GM12864 (cell line): ENCODE measurements at places on chromosomes 11 and 22.

DNA sequence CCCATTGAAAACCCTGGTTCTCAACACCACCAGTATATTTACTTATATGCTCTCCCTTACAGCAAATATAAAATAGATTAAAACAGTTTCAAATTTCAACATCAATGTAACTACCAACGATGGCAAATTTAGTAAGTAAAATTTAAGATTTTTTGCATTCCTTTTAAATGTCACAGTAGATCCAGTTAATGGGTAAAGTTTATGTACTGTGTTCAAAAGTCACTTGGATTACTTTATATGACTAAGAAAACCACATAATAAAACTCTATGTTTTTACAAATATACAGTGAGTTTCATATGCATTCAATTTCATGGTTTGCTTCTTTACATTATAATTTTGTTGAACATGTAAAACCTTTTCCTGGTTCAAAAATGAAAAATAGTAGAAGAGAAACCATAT is 364.6 kb downstream of the AASDHPPT start:
- DNase-seq, result no peak

DNA sequence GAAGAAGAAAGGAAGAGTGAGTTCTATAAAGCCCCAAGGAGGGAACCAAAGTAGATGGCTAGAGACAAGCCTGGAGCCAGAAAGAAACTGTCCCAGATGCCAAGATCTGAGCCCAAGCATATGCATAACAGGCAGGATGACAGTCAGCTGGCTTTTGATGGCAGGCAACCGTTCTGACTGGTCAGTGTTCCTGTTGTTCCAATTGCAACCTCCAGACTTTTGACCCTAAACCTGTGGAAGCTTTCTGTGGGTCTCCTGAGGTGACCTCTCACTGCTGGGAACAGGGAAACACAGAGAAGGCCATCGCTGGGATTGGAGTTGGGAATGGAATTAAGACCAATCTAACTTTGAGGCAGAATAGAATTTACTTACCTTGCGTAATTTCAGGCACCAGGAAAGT is 21.6 kb upstream of the NNMT start:
- DNase-seq, result no peak

DNA sequence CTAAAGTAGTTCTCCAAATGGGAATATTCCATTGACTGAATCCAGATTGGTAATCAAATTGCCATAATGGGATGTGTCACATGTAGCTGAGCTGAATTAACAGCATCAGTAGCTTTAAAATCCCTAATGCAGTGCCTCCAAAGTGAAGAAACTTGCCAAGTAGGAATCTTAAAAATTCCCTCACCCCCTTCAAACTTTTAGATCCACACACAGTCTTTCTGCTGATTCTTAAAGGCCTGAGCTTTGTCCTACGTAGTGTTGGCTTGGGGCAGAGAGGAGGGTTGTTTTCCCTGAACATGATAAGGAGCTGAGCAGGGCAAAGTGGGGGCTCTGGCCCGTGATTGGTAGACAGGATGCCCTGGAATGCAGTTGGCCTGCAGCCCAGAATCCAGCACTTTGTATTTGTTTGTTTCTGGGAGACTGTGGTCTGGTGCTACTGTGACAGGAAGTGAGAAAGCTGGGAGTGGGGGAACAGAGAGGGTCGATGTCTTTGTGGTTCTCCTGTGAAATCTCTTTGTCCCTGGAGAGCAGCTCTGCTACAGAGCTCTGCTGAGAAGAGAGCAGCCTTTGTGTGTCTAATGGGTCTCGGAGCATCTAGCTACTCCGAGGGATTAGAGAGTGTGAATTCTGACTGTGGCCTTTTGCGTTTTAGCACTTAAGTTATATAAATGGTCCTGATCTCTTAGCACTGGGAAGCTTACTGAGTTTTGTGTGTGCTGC is 16.9 kb downstream of the CTNND1 start:
- no peak for DNase-seq

DNA sequence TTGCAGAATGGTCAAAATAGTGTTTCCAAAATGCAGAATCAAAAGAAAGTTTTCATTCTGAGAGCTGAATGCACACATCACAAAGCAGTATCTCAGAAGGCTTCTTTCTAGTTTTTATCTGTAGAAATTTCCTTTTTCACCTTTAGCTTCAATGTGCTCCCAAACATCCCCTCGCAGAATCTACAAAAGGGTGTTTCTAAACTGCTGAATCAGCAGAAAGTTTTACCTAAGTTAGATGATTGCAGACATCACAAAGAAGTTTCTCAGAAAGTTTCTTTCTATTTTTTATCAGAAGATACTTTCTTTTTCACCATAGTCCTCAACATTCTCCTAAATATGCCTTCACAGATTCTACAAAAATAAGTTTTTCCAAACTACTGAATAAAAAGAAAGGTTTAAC is 239.8 kb downstream of the OR4A5 start:
- no peak for DNase-seq

DNA sequence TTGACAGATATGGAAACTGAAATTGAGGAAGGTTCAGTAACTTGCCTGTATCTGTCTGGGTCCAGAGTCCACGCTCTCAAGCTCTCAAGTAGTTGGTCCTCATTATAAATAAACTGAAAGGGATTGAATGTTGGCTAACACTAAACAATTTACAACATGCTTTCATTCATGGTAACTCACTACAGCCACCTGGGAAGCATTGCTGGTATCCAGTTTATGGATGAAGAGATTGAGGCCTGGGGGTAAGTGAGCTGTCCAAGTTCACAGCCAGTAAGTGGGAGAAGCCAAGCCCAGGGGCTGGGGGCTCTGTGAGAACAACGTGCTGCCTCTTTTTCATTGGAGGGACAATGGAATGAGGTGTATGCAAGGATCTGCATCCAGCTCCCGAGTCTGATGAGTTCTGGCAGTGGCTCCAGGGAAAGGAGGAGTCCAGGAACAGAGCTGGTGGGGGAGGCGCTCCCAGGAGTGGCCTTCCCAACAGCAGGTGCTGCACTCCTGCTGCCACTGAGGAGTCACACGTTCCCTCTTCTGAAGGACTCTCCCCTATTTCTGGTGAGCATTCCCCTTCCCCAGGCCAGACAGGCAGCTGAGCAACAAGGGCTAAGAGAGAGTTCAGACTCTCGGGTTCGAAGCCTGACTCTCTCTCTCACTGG is 175.8 kb downstream of the CSNK2A3 start:
- no peak for DNase-seq

- no peak for DNase-seq
These were observed 15.1 kb downstream of the MTMR2 start for GRCh38 chr11:95908826-95909225.

DNA sequence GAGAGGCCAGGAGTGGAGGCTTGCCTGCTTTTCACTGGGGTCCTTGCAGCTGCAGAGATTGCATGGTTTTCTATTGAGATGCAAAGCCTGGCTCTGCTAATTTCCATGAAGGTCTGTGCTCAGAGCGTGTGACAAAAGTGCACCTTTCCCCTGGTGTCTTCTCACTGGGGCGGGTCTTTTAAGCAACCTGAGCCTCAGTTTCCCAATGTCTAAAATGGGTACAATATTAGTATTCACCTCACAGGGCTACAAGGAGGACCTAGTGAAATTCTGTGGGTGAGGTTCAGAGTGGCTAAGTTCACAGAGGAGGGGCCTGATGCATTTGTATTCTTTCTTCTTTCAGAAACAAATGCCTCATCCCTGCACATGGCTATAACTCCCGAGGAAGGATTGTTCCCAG is 20.3 kb downstream of the PPM1F start:
- no peak for DNase-seq

DNA sequence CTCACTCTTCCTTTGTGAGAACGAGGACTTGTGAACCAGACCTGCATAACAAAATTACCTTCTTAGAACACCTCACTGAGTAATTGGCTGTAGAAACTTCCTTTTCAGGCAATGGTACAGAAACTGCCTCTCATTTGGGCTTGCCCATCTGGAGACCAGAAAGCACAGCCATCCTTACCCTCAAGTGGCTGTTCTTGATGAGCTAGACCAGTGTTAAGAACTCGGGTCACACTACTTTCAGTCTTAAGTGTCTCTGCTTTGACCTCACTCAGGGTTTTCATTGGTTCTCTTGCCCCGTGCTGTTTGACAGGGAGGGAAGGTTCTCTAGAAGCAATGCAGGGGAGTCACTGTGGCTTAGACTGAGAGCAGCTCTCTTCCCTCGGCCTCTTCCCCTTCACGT is 29.3 kb downstream of the NAT10 start:
- DNase-seq, result peak; percentile 55

DNA sequence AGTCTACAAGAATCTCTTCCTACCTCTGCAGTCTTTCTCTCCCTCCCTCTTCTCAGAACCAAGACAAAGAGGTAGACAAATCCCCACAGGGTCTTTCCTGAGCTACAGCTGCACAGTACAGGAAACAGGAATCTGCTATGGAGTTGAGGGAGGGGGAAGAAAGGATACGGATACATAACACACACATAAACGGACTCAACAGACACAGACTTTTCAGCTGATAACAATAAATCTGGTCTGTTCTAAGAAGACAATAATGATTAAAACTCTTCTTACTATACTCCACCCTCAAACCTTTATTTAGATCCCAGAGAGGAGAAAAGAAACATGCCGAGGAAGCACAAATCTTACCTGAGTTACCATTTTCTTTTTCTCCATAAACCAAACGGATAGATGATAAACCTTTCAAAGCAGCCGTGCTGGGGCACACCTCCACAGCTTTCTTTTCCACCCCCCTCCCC is 122.2 kb downstream of the APOL5 start:
- DNase-seq, result no peak

DNA sequence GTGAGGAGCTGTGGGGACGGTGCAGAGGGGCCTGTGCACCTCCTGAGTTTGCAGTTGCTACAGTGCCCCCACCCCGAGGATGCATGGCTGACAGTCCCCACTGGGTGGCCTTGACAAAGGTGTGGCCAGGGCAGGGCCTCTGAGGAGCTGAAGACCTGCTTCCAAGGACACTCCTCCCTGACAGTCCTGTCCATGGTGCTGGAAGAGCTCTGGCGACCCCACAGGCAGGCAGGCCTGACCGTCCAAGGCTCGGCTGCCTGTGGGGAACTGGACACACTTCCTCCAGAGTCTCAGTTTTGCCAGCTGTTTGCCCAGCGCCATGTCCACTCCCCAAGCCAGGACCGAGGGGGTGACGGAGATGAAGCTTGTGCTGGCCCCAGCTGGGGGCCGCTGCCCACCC is 32.7 kb downstream of the BRSK2 start:
- no peak for DNase-seq

- DNase-seq, result no peak
These were observed 1.6 kb downstream of the EFEMP2 start for GRCh38 chr11:65870706-65871681.

DNA sequence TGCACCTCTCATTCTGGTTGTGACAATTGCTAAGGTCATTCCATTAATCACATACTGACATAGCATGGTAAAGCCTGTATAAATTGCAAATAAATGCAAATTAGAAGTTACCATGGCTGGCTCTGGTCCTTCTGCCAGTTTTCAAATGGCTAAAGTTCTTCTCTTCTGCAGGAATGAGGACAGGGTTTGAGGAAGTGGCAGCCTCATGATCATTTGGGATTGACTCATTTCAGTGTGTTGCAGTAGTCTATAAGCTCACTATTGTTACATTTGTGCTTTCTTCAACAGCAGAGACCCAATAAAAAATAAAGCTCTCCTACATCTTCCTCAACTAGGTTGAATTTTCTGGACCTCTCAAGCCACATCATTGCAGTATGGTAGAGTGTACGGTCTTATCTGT is 60.3 kb downstream of the NECTIN1 start:
- no peak for DNase-seq

- DNase-seq, result no peak
These were observed 189.7 kb upstream of the TMEM45B start for GRCh38 chr11:129625930-129626329.

DNA sequence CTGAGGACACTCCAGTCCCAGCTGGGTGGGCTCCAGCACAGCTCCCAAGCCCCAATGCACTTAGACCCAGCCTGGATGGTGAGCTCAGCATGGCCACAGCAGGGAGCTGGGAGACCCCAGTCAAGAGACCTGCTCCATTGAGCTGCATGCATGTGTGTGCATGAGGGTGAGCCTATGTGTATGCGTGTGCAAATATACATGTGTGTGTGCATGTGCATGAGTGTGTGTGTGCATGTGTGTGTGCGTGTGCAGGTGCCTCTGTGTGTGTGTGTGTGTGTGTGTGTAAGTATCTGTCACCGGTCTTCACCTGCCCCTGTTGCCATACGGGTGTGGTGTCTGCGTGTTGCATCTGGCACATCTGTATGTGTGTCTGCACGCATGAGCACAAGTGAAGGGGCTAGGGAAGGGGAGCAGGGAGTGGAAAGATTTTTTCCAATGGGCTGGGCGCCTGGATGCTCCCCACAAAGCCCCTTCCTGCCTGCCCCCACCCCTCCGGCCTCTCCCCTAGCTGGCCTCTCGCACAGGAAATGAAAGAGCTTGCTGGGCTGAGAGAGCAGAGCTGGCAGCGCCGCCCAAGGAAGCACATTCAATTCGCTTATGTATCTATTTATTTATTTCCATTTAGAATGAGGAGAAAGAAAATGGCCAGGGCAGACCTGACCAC is 4.1 kb downstream of the TSPAN32 start:
- DNase-seq, result no peak

GRCh38 chr11:120235024-120235628 is 4.8 kb upstream of the POU2F3 start:
- DNase-seq, result peak; percentile 16

- DNase-seq, result no peak
These were observed 361.8 kb downstream of the TENM4 start for GRCh38 chr11:79078999-79079398.

- no peak for DNase-seq
These were observed 44.4 kb downstream of the INSC start for GRCh38 chr11:15159085-15159484.

- DNase-seq, result no peak
These were observed 13.4 kb downstream of the APLNR start for GRCh38 chr11:57223601-57224000.

- DNase-seq, result no peak
These were observed 494 bp downstream of the ZDHHC5 start for GRCh38 chr11:57668434-57668782.

- no peak for DNase-seq
These were observed 679.4 kb upstream of the KIRREL3 start for GRCh38 chr11:127679816-127680545.

DNA sequence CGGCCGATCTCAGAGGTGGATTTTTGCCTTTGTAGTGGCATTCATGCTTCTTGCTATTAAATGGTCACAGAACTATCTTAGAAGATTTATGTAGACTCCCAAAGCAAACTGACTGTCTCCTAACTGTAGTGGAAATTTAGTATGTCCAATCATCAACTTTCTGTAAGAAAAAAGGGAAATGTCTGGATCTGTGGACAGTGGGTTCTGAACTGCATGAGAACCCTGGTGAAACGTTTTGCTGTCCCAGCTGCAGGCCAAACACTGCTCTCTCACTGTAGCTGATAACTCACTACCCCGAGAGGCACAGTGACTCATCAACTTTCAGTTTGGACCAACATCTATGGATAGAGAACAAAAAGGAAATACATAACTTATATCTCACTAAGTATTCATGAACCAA is 387.1 kb downstream of the SOX6 start:
- DNase-seq, result peak; percentile 29
